ENCODE measurements at places on chromosomes 7 and 10. TPM values are rescaled to one million over a fixed set of nuclear protein-coding genes. Genes with fewer than 3 reads are reported as not detected.

AZGP1 gene
- not detected for total RNA-seq

PPP1R3A gene
- total RNA-seq = not detected

RNF148 gene
- 0.44 TPM for total RNA-seq

KLF14 gene
- total RNA-seq = not detected

LMOD2 gene
- not detected for total RNA-seq

MYO1G gene
- 0.25 TPM for total RNA-seq

CCDC136 gene
- 0.07 TPM for total RNA-seq

OPN1SW gene
- not detected for total RNA-seq

AKR1C1 gene
- 0.30 TPM for total RNA-seq
